ENCODE measurements at places on chromosomes 7 and 10.

- no peak for DNase-seq
These were observed 59.0 kb downstream of the DOCK1 start for GRCh38 chr10:126964190-126964589.

- DNase-seq: no peak
These were observed 173.4 kb upstream of the CELF2 start for GRCh38 chr10:10844251-10844650.

DNA sequence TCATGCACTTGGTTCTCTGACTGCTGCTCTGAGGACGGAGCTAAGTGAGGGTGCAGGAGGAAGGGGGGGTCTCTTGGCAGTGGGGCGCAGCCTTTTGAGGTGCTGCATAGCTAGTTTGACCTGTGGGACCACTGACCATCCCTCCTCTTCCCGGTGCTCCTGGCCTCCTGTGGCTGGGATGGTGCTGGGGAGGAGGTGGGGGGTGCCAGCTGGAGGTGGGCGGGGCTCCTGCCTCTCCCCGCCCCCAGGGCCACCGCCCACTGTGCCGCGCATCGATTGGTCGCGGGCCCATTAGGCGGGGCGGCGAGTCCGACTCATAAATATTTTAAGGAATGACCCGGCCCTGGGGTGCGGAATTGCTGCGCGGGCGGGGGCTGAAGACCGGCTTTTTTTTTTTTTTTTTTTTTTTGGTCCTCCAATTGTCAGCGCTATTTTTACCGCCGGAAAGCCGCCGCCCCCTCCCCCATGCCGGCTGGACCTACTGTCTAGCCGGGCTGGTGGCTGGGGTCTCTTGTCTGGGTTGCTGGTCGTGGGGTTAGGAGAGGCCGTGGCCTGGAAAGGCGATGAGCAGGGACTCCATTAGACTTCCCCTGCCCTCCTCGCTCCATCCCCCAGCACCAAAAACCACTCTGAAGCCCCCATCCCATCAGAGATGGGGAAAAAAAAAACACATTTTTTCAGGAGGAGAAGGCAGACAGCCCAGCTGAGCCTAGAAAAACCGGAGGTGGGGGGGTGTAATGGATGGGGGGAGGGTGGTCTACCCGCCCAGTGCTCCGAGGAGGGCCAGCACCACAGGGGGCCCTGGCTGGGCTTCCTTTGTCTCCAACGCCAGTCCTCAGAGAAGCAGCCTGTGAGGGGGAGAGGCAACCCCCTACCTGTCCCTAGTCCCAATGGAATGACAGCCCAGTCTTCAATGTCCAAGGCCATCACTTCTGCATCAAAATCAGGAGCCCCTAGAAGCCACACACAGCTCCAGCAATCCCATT, 6.4 kb downstream of the SH2B2 start:
- DNase-seq: no peak

- DNase-seq: peak; percentile 82
These were observed 591 bp downstream of the UBE2H start for GRCh38 chr7:129952086-129952652.

DNA sequence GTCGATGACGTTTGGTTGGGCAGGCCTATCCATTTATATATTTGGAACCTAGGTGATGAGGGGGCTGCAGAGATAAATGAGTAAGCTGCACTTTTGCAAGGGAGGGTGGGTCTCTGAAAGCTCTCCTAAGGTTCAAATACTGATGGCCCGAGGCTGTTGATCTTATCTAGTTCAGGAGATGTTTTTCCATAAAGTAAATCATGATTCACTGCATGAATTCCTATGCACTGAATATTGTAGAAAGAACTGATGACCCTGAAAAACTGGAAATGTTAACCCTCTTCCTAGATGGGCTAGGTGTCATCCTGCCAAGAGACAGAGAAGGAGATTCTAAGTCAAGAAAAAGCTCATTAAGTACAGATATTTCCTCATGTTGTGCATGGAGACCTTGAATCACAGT, 459.9 kb downstream of the PLXNA4 start:
- DNase-seq: no peak

DNA sequence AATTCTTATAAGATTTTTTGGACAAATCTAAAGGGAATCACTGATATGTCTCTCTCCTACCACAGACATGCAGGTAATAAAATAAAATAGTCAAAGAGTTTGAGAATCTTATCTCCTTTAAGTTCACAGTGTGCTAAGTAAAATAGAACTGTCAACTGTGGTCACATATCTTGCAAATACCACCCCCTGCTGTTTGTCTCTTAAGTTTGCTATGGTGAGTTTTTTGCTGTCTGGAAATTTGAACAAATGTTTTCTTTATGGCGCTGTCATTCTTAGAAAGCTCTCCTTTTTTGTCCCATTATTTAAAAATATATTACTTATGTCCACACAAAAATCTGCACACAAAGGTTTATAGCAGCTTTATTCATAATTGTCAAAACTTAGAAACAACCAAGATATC, 19.6 kb downstream of the GIMAP5 start:
- no peak for DNase-seq

GRCh38 chr10:3002304-3002703, 65.0 kb upstream of the PFKP start:
- DNase-seq: no peak

GRCh38 chr10:66180581-66181318, 745.1 kb upstream of the LRRTM3 start:
- DNase-seq: peak; percentile 85

GRCh38 chr7:81626008-81626407, 143.8 kb downstream of the HGF start:
- DNase-seq: no peak

DNA sequence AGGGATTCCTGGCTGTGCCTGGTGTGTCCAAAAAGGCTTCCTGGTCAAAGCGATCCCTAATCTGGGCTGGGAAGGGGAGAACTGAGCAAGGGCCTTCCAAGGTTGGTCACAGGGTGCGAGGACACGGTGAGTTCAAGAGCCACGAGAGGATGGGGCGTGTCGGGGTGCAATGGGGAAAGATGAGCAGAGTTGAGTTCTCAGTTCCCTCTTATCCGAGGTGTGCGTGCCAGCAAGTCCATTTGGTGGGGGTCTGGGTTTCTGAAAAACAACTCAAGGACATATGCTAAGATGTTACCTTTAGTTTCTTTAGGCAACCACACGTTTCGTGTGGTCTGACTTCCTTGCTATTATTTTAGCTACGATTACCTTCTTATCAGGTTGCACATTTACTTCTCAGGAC, 1.3 kb downstream of the ZNF775 start:
- no peak for DNase-seq

DNA sequence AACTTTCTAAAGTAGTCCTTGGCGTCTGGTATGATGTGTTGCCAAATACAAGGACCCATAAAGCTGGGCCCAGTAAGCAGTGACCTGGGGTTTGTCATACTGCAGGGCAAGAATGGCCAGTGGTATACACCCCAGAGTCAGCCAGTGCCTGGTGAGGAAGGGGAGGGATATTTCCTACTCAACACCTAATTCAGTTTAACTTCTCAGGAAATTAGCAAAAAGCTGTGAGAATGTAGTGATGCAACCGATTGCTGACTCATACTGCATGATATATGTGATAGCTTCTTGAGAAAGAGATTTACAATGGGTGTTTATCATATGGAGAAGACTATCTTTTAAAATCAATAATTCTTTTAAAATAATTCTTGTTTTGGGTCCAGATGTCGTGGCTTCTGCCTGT, 889.3 kb upstream of the CELF2 start:
- DNase-seq: no peak

DNA sequence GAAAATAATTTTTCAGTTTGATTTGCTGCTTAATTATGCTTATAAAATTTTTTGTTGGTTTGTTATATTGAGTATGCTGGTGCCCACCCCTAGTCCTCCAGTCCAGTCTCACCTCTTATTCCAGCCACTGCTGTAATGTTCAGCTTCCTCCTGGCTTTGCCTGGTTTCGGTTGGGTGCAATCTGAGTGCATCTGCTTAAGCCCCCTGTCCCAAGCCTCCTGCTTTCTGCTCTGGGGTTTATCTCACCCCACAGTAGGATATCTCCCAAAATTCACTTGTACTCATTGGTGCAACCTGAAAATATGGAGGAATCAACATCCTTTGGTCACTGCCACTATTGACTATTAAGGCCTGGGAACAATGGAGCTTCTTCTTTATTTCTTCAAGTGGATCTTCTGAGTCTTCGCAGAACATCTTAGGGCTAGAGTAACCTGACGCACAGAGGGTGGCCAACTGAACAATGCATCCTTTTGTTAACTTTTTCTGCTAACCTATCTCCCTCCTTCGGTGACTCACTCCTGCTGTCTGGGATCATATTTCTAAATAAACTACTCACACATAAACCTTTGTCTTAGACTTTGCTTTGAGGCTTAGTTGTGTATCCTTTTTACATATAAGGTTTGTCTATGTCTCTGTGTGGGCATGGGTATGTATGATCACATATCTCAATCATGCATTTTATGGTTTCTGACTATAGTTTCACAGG, 19.1 kb upstream of the SOSTDC1 start:
- DNase-seq: peak; percentile 19

DNA sequence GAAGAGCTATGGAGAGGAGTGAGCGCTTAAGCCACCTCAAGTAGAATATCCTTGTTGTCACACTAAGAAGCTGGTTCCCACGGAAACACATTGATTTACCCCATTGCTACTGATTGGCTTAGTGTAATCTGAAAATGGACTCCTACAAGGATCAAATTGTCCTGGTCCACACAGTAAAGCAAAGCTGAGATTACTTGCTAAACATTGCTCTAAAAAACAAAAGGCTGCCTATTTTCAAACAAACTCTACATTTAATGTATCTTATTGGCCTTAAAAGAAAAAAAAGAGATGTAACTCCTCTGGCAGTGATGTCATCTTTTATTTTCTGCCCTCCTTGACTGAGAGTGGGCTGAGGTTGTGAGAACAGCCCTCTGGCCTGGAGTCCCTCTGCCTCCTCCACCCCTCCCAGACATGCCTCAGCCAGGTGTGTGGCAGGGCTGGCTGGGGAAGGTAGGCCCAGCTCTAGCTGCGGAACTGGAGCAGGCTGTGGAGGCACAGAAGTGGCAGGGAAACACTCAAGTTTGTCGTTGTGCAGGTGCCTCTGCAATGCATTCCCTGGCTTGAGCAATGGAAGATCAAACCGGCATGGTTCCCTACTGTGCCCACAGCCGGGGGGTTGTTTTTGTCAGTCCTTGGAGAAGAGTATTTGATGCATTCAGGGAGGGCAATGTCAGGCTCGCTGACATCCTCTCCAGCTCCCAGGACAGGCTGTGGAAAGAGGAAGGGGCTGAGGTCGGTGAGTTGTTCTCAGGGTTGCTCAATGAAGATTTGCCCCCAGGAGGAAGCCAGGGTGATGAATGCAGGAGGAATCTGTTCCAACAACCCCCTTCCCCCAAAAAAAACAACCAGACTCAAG, 9.1 kb downstream of the KLF6 start:
- peak; percentile 63 for DNase-seq

- no peak for DNase-seq
These were observed 61.0 kb downstream of the MEOX2 start for GRCh38 chr7:15625466-15625865.

GRCh38 chr10:119807960-119808697, 64.5 kb downstream of the MCMBP start:
- DNase-seq: peak; percentile 54

- no peak for DNase-seq
These were observed 373.9 kb downstream of the KCNMA1 start for GRCh38 chr10:77263700-77264099.

DNA sequence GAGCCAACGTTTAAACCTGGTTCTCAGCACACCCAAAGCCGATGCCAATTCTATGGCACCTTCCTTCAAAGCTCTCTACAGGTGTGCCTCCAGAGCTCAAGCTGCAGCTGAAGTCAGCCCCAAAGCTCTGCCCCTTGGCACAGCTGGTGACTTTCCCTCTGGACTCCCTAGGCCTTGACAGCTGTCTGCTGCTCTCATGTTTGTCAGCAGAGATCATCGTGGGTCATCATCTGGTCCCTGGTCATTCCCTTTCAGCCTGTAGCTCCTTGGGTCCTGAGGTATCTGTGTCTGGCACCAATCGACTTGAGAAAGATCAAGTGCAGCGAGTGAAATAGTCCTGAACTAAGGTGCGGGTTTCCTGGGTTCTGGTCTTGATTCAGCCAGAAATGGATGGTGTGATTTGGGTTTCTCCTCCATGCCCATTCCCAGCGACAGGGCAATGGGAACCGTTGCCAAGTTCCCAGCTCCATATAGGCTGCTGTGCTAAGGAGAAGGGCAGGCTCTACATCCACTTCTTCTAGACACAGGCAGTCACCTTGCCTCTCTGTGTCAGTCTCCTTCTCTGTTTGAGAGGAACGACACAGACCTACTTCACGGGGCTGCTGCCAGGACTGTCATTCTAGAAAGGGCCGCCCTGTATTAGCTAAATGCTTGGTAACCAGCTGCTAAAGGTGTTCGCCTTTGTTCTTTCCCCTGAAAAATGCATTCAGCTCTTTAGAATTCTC, 3.6 kb downstream of the PKD1L1 start:
- no peak for DNase-seq

DNA sequence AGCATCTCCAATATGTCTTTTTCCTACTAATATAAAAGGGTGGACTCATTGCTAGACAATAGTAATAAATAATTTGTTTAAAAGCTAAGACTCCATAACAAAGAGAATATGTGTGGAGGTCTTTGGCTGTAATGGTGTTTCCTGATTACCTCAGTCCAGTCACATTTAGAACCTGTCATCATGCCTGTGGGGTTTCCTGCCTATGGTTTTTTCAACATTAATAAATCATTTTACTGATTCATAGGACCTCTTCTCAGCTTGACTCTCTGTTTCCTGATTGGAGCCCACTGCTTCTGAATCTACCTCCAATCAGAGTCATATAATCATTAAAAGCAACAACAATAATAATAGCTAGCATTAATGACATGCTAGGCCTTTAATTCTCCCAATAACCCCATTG, 52.4 kb upstream of the GNAI1 start:
- DNase-seq: no peak

DNA sequence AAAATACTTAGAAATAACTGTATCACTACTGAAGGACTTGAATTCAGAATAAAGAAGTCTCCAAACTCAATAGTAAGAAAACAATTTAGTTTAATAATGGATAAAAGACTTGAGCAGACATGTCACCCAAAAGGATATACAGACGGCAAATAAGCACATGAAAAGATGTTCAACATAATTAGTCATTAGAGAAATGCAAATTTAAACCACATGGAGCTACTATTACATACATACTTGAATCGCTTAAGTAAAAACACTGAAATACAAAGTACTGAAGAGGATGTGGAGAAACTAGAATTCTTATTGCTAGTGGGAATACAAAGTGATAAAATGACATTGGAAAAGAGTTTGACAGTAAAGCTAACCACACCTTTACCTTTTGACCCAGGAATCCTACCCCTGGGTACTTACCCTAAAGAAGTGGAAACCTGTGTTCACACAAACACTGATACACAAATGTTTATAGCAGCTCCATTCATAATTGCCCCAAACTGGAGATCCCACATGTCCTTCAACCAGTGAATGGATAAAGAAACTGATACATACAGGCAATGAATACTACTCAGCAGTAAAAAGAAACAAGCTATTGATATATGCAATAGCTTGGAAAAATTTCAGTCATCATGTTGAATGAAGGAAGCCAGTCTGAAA, 54.3 kb upstream of the NFKB2 start:
- no peak for DNase-seq

- DNase-seq: no peak
These were observed 93.2 kb downstream of the ADCYAP1R1 start for GRCh38 chr7:31145339-31145738.
